ENCODE measurements at places on chromosomes 6 and 20.
A peak's percentile ranks its signal among the peaks of the same experiment; 100 is the strongest.

DNA sequence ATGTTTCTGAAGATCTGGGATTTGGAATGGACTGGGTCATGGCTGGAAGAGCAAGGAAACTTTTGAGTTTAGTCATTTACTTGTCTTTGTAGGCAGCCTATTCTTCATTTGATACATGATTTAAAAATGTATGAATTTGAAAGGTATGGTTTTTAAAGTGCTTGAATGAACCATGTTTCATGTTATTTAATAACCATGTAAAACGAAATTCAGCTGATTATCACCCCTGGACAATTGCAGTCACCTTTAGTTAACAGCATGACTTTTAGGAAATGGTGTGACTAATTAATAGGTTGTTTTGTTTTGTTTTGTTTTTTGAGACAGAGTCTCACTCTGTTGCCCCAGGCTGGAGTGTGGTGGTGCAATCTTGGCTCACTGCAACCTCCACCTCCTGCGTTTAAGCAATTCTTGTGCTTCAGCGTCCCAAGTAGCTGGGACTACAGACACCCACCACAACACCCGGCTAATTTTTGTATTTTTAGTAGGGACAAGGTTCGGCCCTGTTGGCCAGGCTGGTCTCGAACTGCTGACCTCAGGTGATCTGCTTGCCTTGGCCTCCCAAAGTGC lies 2.1 kb downstream of the STX11 start:
- DNase-seq, result no peak

GRCh38 chr20:22578221-22579118 lies 5.9 kb downstream of the FOXA2 start:
- DNase-seq, result no peak

- DNase-seq, result no peak
These were observed 607.3 kb upstream of the CITED2 start for GRCh38 chr6:139981768-139982181.

DNA sequence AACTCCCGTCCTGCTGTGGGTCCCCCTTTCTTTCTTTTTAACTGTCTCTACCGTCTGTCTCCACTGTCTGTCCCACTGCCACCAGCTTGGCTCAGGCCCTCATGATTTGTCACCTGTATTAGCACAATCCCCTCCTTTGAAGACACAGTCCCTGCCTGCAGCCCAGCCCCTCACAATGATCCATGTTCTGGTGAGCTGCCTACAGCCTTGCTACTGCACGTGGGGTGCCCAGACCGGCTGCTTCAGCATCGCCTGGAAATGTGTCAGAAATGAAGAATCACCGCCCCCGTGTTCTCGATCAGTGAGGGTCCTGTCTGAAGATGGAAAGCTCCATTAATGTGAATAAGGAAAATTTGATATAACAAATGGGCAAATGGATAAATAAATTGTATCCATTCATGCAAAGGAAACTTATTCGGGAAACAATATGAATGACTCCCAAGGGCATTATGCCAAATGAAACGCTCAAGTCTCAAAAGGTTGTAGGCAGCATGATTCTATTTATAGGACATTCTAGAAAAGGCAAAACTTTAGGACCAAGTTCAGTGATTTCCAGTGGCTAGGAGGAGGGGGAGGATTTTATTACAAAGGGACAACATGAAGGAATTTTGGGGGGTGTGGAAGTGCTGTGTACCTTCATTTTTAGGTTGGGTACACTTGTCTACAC lies 59.4 kb upstream of the CD83 start:
- no peak for DNase-seq

GRCh38 chr6:13669476-13669875 lies 42.2 kb downstream of the RANBP9 start:
- DNase-seq, result no peak

GRCh38 chr20:9411833-9412232 lies 102.6 kb upstream of the LAMP5 start:
- no peak for DNase-seq

DNA sequence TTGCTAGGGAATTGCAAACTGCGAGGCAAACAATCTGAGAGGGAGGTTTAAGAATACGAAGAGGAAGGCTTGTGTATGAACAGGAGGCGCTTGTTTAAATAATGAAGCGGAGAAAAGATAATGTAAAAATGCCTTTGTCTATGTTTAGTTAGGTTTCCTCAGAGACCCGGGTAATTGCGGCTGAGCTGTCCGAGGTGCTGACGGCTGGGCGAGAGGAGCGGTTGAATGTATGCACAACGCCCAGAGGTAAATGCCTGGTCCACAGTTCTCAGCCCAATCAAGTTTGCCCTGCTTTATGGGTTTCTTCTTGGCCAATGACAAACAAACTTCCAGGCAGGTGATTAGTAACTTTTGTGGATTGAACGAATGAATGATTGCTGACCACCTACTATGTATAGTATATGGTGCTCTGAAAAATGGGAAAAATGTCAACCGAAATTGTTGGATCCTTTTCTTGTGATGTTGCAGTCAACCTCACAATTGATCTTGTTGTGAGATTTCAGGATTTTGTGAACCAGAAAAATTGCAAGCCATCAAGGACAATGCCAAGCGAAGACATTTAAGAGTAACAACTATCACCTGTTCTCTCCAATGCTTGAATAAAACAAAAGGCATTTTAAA lies 38.3 kb upstream of the SLC32A1 start:
- DNase-seq, result peak; percentile 19

- DNase-seq, result no peak
These were observed 6.3 kb upstream of the GABRR2 start for GRCh38 chr6:89321131-89321970.

- DNase-seq, result no peak
These were observed 97.8 kb upstream of the JAG1 start for GRCh38 chr20:10771435-10772140.

All from CD4-positive, alpha-beta T cell treated with Interleukin-10 for 1 hour (primary cell).